ENCODE measurements at places on chromosomes 4 and X. TPM values are rescaled to one million over a fixed set of nuclear protein-coding genes. Genes with fewer than 3 reads are reported as not detected.

Gene KLF8
- total RNA-seq = not detected

Gene ANK2
- 5.3 TPM for total RNA-seq

Gene GLRB
- 3.9 TPM for total RNA-seq

GRCh38 chr4:87092389-87093141 is 127.9 kb downstream of the KLHL8 start:
- H3K4me3 ChIP-seq = no peak overlapping the region
- no peaks in the 10 kb centered on the region for H3K36me3 ChIP-seq
- H3K27ac ChIP-seq = no peak overlapping the region
- H3K4me1 ChIP-seq = peaks cover 2% of the 10 kb centered on the region

DNA sequence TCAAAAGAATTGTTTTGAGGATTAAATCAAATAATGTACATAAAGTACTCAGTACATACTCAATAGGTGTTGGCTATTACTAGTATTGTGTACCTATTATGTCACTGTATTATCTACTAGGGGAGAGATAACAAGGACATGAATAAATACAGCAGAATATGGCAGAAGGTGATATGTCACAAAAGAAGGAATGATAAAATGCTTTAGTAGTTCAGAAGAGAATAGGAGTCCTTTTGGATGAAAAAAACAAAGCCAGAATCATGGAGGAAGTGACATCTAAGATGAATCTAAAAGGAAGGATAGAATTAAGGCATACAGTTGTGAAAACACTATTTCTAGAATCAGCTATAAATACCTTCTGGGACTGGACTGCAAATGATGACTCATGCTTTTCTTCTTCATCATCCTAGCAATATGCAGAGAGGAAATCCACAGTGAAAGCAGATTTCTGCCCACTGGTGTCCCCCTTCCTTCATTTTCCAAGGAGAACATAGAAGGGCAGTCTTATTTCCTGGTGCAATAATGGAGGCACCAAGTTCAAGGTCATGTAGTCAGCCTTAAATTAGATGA is 98.7 kb downstream of the GLUD2 start:
- H3K27ac ChIP-seq = no peak overlapping the region
- H3K4me1 ChIP-seq = no peaks in the 10 kb centered on the region
- no peaks in the 10 kb centered on the region for H3K36me3 ChIP-seq

DNA sequence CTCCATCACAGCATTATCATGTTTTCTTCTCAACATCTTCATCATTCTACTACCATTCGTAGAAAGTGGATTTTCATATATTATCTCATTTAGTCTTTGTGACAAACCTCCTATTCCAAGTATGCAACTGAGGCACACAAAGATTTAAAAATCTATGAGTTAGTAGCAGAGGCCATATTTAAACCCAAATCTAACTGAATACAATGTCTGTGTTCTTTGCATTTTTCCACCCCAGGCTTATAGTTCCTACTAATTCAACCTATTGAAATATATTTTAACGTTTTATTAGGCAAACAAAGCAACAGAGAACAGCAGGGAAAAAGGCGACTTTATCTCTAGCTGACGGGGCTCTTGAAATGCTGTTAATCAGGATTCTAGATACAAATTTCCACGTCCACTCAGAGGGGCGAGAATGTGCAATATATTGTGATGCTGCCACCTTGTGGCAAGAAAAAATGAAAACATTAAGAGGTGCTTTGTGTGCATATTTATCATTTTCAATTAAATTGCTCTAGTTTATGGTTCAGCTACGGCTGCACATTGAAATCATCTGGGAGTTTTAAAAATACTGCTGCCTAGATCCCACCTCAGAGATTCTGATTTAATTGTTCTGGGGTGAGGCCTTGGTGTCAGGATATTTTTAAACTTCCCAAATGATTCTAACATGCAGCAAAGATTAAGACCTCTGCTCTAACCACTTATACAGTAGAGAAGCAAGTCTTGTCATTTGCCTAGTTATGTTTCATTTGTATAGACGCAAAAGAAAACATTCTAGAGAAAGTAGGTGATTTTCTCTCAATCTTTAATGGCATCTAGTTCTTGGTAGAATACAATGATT is 315.9 kb downstream of the MAPK10 start:
- no peaks in the 10 kb centered on the region for H3K36me3 ChIP-seq
- H3K4me1 ChIP-seq = no peaks in the 10 kb centered on the region
- H3K27ac ChIP-seq = no peak overlapping the region
- H3K27me3 ChIP-seq = no peaks in the 10 kb centered on the region

- H3K4me3 ChIP-seq = no peak overlapping the region
- no peaks in the 10 kb centered on the region for H3K4me1 ChIP-seq
- no peaks in the 10 kb centered on the region for H3K27me3 ChIP-seq
- H3K36me3 ChIP-seq = no peaks in the 10 kb centered on the region
- no peak for DNase-seq
Observed at GRCh38 chrX:20665481-20665880, 398.8 kb upstream of the RPS6KA3 start.

- H3K36me3 ChIP-seq = no peaks in the 10 kb centered on the region
- no peak overlapping the region for H3K27ac ChIP-seq
- no peaks in the 10 kb centered on the region for H3K27me3 ChIP-seq
- H3K4me3 ChIP-seq = no peak overlapping the region
- DNase-seq = no peak
Observed at GRCh38 chr4:45215976-45216542, 489.7 kb upstream of the GNPDA2 start.

DNA sequence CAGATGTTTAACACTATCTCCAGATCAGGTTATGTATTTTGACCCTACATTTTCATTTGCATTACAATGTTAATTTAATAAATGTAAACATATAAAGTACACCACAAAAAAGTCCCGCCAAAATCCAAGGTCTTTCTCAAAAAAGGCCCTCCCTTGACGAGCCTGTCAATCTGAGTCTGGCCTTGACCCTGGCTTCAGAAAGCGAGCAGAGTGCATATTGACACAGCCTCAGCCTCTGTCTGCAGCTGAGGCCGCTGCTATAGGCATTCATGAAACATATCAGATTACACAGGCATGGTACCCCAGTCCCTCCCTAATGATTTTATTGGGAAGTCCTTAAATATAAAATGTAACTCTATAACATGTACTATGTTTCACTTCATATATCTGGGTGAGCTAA is 6.2 kb downstream of the MBNL3 start:
- H3K27me3 ChIP-seq = peaks cover 4% of the 10 kb centered on the region
- no peaks in the 10 kb centered on the region for H3K4me1 ChIP-seq
- no peak overlapping the region for H3K4me3 ChIP-seq

- peak; percentile 87 for DNase-seq
- no peak overlapping the region for H3K4me3 ChIP-seq
- H3K4me1 ChIP-seq = peaks cover 29% of the 10 kb centered on the region
- peak overlapping the region; percentile 10 for H3K27ac ChIP-seq
- H3K27me3 ChIP-seq = no peaks in the 10 kb centered on the region
- no peaks in the 10 kb centered on the region for H3K36me3 ChIP-seq
Observed at GRCh38 chr4:169254546-169254983, 16.2 kb downstream of the SH3RF1 start.

GRCh38 chr4:37803348-37803973 is 23.0 kb upstream of the PGM2 start:
- peak; percentile 63 for DNase-seq
- no peak overlapping the region for H3K4me3 ChIP-seq
- peaks cover 7% of the 10 kb centered on the region for H3K27me3 ChIP-seq
- no peaks in the 10 kb centered on the region for H3K4me1 ChIP-seq

- H3K4me1 ChIP-seq = no peaks in the 10 kb centered on the region
- no peak overlapping the region for H3K4me3 ChIP-seq
- DNase-seq = no peak
- H3K27me3 ChIP-seq = no peaks in the 10 kb centered on the region
Observed at GRCh38 chrX:120334151-120334550, 22.9 kb upstream of the TMEM255A start.

All from IMR-90 (cell line).